ENCODE measurements at places on chromosomes 11 and 22.

GRCh38 chr11:125376856-125377255 is 119.2 kb downstream of the FEZ1 start:
- no peak for DNase-seq

GRCh38 chr11:91170711-91171110 is 947.9 kb upstream of the CHORDC1 start:
- no peak for DNase-seq

GRCh38 chr11:73564903-73565302 is 33.0 kb downstream of the FAM168A start:
- no peak for DNase-seq

DNA sequence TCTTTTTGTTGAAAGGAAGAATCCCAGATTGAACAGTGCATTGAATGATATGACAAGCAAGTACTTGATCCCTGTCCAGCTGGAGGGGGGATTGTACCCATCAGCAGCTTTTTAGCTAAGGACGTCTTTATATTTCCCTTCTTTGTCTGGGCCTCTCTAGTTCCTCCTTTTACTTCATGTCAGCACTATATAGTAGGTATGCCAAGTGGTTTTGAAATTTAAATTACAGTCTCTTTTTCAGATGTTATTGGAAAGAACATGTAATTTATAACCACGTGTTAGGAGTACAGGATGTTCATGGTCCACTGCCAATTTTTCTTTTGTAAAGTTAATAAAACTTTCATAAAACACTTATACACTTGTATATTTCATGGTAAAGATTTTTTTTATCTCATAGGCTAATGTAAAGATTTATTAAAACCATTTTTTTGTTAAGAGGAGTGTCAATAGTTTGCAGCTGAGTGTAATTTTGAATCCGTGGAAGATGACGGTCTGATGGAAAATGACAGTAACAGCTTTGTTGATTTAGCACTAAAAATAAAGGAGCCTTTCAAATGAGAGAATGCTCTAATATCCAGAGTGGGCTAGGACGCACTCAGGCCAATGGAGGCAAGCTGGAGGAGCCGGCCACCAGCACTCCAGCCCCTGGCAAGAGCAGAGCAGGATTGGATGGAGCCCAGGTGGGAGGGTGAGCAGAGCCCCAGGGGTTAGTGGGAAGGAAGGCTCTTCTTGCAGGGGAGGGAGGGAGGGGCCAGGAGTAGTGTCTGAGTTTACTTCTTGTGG is 488.3 kb downstream of the INSC start:
- DNase-seq = peak; percentile 1

DNA sequence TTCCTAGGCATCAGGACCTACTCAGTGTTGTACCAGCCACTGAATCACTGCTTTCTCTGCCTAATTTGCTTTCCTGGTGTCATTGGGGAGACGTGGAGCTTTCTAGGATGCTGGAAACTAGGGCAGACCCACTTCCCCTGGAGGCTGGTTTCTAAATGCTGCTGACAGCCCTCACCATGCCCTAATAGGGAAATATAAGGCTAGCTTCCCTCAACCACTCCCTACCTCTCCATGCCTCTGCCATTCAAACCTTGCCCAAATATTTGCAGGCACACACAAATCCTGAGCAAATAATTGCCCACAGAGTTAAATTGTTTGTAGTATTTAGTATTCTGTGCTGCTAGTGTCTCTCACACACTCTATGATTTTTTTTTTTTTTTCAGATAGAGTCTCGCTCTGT is 310.2 kb downstream of the DDX10 start:
- no peak for DNase-seq

Measured in hematopoietic multipotent progenitor cell treated with erythropoietin and hydrocortisone succinate and interleukin-3 and kit ligand, for 4 days (in vitro differentiated cells).